Femur (tissue), 1 donor: ENCODE measurements at places on chromosomes 12 and 14.

- DNase-seq = no peak
Observed at GRCh38 chr14:30518867-30519560, 39.9 kb upstream of the G2E3 start.

- DNase-seq = no peak
Observed at GRCh38 chr12:93759512-93760081, 82.4 kb downstream of the CRADD start.

DNA sequence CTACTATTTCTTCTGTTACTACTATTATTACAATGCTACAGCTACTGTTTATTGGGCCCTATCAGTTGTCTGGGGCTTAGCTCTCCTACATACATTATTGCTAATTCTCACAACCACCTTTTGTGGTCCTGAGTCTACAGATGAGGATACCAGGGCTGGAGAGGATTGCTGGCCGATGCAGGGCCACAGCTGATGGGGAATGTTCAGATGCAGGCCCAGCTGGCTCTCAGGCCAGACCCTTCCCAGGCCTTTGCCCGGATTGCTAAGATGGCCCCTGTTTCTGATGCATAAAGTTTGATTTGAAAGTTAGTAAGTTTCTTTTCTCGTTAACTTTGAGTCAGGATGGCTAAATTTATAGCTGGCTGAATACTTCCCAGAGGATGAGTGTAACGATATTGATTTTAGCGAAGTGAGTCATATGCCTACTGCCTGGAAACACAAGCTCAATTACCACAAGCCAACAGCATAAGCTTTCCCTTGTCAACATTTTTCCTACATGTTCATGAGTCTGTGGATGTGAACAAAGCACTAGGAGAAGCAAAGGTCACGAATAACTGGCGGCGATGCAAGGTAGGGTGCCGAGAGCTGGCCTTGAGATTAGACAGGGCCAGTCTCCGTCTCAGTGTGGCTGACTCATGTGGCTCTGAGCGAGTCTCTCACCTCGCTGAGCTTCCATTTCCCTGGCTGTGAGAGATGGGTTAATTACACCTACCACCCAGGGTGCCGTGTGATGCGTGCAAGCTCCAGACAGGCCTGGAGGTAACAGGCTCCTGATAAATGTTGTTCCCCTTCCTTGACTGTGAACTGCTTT lies 111.0 kb downstream of the BEGAIN start:
- DNase-seq = no peak

DNA sequence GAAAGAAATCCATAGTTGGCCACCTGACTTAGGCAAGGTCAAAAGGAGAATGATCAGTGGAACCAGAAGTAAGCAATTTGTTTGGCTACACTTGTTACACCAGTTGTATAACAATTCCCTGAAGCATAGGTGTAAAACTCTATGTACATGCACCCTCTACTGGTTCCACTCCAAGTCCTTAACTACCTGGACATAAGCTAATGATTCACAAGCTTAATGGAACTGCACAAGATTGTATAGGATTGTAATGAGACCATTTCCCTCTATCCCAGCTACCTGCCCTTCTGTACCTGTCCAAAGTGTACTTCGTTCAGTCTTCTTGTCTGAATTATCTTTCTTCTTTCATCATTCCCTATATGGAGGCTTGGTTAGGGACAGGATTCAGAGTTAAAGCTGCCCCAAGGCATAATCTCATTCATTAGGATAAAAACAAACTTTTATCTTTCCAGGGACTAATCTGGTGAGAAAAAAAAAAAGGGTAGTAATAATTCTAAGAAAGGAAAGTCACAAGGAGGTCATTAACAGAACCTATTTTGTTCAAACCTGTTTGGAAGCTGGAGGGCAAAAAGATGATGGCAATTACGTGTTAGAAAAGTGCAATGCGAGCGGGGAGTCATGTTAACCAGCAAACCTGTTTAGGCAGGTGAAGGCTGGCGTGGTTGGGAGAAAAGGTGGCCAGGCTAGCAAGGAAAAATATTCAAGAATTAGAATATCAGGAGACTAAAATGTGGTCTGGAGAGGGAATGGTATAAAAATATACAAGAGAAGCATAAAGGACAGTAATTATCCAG lies 2.8 kb upstream of the TMEM52B start:
- no peak for DNase-seq

DNA sequence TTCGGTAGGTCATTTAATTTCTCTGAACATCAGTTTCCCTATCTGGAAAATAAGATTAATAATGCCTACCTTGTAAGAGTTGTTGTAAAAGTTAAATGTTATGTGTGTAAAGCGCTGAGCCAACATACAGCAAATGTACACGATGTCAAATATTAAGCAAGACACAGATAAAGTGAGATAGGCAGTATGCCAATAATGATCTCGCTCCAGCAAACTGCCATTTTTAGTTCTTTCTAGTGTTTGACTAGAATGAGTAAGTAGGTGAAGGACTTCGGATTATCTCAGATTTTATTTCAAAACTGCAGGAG lies 840 bp downstream of the DHRS7 start:
- no peak for DNase-seq
